ENCODE measurements at places on chromosomes 4 and X.

DNA sequence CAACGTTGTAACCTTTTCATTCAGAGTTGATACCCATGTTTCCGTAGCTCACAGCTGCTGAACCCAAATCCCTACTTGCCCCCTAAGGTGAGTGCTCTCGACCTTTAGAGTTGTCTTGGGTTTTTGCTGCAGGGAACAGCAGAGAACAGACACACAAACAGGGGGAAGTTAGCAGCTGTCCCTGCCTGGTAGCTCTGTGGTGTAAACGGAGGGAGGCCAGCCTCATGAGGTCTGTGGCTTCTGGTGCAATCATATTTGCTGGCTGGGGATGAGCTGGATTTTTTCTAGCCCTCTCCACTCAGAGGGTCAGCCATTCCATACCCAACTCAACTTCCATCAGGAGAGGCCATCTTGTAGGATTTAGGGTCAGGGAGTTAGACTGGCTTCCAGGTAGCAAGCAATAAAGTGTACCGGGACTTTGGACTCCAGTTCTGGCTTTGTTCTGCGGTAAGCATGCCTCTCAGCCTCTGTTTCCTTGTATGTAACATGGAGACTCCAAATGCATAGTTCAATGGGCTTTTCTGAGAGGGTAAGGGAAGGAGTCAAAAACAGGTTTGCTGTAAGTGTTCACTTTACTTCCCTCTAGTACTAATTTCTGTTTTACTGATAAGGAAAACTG is 218.9 kb downstream of the MID1IP1 start:
- no peak for DNase-seq

DNA sequence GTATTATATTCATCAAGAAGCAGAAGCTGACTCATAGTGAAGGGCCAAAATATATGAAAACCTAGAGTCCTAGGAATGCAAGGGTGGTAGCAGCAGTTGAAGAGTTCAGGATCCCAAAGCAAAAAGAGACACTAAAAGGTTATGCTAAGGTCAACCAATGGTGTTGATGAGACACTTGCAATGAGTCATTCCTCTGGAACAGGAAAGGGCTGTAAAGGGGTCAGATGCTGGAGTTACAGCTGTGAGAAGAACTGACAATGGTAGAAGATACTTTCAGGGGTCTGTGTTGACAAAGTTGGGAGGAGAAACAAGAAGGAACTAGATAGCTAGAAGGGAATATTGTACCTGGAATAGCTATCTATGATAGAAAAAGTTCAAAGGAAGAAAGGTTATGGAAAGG is 47.5 kb downstream of the ZGRF1 start:
- DNase-seq: no peak

DNA sequence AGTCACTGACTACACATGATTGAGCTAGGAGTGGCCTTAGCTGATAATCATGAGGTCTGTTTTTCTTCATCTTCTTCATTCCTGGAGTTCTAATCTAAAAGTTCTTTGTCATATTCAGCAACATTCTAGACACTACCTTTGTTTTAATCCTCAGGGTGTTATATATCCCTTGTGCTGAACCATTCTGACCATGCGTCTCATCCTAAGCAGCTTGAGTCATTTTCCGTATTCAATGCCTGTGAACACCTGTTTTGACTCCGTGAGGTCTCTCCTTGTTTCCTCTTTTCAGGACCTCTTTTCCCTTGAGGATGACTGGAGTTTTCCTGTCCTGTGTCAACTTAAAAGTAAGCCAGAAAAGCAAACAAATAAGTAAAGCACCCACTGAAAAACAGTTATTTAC is 597.9 kb downstream of the GBA3 start:
- DNase-seq: no peak

DNA sequence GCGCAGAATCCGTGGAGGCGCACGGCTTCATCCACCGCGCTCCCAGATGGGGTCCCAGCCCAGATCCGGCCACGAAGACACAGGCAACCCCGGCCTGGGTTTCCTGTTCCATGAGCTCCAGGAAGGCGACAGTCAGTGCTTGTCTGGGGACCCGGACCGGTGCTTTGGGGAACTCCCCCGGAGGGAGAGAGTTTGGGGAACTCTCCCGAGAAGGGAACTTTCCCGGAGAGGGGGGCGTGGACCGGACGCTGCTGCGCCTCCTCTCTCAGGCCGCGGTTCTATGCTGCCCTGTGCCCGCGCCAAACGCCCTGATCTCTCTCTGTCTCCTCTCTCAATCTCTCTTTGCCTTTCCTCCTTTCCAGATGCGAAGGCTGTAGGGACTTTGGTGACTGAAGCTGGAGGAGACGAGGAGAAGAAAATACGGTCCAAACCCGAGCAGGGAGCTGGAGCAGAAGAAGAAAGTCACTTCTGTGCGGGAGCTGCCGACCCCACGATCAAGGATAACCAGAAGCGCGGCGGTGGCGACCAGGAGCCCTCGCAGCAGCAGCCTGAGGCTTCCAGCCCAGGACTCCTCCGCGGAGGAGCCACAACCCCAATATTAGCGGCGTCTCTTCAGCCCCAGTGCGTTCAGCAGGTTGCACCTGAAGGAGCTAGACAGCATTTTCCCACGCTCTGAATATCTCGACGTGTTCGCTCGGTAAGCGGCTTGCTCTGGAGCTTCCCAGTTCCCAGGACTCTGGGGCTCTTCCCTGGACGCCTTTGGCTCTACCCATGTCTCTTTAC is 47.6 kb upstream of the NKAP start:
- no peak for DNase-seq

GRCh38 chrX:2316534-2316933 is 184.2 kb downstream of the DHRSX start:
- no peak for DNase-seq

GRCh38 chrX:53795576-53795975 is 109.1 kb upstream of the HUWE1 start:
- DNase-seq: no peak

DNA sequence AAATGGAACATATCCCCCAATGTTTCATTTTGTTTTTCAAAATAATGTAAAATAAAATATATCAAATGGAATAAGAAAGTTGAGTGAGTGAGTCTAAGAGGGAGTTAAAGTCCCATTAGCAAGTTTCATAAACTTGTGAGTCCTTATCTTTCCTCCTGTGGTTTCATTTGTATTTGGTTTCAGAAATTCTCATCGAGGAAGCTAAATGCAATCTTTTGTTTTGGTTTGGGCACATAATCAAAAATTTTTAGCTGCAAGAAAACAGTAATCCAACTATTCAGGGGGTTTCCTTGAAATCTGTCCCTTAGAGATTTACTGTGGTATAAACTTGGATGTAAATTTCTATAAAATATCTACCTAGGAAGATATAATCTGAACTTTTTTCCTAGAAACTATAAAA is 124.2 kb downstream of the CAMK2D start:
- peak; percentile 24 for DNase-seq

- no peak for DNase-seq
These were observed 546.6 kb downstream of the PCDH18 start for GRCh38 chr4:136985683-136986082.

All from common myeloid progenitor, CD34-positive (primary cell).